ENCODE measurements at places on chromosomes 7 and 10. TPM values are rescaled to one million over a fixed set of nuclear protein-coding genes. Genes with fewer than 3 reads are reported as not detected.

- DNase-seq, result no peak
Observed at GRCh38 chr7:144391823-144392255, 11.7 kb downstream of the NOBOX start.

The CDHR1 gene
- total RNA-seq, result 0.14 TPM

The CYP26C1 gene
- total RNA-seq, result 0.35 TPM

DNA sequence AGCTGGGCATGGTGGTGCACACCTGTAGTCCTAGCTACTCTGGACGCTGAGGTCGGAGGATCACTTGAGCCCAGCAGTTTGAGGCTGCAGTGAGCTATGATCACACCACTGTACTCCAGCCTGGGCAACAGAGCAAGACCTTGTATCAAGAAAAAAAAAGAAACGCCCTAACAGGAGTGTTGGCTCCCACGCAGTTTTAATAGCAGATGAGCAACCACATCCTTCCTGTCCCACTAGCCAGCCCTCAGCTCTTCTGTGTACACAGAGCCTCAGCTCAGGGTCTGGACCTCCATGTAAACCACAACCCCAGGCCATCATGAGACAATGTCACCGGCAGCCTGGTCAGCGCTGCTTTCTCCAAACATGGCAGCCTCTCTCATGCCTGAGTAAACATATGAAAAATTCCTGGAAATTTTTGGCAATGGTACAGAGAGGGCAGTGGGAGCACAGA lies 108.2 kb downstream of the PIP4K2A start:
- no peak for DNase-seq

- no peak for DNase-seq
Observed at GRCh38 chr10:97445357-97445721, 467 bp downstream of the EXOSC1 start.

Measured in thoracic aorta (tissue), 2 donors.